AG09319 (cell line): ENCODE measurements at places on chromosomes 5 and 9.

DNA sequence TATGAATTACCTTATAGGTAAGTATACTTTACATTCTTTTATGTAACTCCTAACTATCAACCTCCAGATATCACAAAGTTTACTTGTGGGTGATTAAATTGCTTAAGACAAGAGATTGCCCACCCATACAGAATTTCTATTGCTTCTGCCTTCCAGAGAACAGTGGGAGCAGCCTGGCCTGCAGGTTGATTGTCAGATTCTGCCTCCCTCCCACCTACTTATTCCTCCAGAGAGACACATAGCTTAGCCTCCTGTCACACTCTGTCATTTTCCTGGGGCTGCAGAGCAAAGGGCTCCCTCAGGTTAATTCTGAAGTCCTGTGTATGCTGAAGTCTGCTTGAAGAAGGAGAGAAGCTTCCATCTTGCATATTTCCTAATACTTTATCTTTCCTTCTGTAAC is 48.5 kb upstream of the DHFR start:
- DNase-seq: no peak

GRCh38 chr9:36276781-36277181 is 18.5 kb upstream of the GNE start:
- DNase-seq: peak; percentile 14

- DNase-seq: no peak
Observed at GRCh38 chr9:29659736-29660135, 2086.5 kb upstream of the C9orf72 start.

DNA sequence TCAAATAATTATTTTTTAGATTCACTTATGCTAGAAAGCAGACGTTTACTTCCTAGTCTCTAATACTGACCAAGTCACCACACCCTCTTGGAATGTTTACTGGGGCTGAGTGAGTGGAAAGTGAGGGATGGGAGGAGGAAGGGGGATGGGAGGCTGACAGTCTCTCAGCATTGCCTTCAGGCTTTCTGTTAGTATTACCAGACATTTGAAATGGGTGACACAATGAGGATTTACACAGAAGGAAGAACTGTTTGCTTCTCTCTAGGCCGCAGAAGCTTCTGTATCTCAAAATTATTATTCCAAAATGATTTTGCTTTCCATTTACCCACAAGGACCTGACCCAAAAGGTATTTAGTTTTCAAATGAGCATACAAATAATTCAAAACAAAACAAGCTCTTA is 232.8 kb upstream of the ZNF608 start:
- no peak for DNase-seq

DNA sequence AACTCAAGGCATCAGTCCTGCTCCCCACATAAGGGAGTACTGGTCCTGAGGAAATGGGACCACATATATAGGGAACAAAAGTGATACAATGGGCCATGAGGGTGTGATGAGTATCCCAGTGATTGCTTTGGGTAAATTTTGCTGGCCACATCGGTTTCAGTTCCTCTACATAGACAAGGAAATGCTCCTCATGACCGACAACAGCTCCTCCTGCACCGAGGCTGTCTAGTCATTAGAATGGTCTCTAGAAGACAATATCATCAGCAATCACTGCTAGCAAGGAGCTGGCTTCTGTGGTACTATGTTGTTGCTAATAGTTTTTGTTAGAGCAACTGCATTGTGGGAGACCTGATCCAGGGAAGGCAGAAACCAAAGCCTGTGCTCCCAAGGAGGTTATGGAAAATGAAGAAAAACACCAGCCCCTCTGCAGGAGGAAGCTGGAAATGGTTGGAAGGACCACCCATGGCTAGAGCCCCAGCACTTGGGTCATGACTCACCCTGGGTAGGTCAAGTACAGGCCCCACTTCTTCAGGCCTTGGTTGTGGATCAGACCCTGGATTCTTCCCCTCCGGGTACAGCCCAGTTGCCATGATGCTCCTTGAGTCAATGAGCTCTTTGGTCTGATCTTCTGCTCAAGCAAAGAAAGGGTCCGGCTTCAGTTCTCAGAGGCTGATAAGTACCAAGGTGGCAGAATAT is 3.4 kb upstream of the CTSL start:
- DNase-seq: no peak

GRCh38 chr5:10607666-10608073 is 43.8 kb downstream of the ANKRD33B start:
- peak; percentile 51 for DNase-seq

DNA sequence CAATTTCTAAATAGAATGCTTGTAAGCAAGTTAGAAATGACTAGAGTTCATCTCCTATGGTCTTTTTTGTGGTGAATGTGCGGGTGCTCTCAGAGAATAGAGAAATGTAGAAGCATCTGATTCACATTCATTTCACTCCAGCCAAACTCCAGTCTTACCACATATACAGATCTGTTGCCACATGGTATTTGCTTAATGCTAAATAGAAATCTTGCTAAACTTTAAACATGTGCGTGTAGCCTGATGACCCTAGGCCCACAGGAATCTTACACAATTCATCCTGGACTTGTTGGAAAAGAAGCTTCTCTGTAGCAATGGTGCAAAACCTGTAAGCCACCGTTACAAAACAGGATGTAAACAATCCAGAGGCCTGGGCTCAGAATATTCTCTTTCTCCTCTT is 135.2 kb downstream of the PCSK1 start:
- DNase-seq: peak; percentile 96

- no peak for DNase-seq
Observed at GRCh38 chr5:58088941-58089340, 370.9 kb downstream of the PLK2 start.

- DNase-seq: peak; percentile 69
Observed at GRCh38 chr5:135944967-135945560, 9.7 kb downstream of the LECT2 start.

DNA sequence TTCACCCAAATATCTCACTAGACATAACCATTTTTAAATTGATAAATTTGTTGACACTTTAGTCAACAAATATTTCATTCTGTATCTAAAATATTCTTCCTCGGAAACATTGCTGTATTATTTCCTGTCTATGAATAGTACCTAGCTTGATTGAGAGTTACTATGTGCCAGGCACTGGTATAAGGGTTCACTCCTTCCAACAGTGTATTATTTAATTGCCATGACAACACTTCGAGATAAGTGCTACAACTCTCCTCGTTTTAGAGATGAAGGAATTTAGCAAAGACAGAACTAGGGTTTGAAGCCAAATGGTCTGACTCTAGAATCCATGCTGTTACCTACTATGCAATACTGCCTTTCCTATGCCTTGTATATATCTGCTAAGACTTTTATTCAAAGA is 287.2 kb downstream of the YTHDC2 start:
- DNase-seq: no peak

- no peak for DNase-seq
Observed at GRCh38 chr5:122306461-122306860, 5.6 kb upstream of the SNCAIP start.

GRCh38 chr9:106420511-106420944 is 442.4 kb upstream of the ZNF462 start:
- DNase-seq: peak; percentile 19

GRCh38 chr5:1873243-1873959 is 9.3 kb downstream of the IRX4 start:
- no peak for DNase-seq

GRCh38 chr5:41852293-41852692 is 17.9 kb downstream of the OXCT1 start:
- DNase-seq: no peak

DNA sequence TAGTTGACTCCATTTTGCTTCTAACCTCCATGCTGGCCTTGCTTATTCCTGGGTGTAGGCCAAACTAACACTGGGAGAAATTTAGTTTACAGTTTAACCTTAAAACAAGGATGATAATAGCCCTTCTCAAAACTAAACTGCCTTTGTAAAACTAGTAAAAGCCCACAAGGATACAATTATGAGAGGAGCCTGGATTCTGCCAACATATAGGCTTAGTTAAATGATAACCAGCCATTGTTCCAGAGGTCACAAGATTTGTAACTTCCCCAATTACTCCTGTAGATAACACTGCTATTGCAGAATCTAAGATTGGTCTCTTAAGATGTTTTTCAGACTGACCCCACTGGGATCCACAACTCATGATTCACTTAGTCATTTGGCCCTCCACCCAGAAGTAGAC is 2300.3 kb upstream of the C9orf72 start:
- no peak for DNase-seq

DNA sequence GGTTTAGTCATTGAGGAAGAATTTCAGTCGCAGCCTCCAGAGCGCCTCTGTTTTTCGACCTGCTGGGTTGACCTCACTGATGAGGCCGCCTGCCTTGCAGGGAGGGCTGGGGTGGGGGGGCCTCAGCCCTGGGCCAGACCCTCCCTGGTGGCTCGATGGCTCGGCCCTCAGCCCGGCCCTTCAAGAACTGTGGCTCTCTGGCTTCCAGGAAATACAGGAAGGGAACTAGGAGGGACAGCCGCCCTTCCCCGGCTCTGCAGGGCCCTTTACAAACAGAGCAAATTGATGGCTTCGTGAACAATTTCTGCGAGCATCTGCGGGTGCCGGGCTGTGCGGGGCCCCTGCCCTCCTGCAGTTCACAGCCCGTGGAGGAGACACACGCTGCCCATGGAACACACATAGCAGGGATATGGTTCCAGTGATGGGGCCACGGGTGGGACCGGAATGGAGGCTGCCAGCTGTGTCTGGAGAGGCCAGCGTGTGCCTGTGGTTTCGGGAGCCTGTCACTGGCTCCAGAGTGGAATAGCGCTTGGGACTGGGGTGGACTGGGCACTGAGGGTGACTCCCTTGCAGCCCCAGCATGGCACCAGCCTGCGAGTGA is 39.6 kb downstream of the COL5A1 start:
- no peak for DNase-seq

- no peak for DNase-seq
Observed at GRCh38 chr9:130132746-130133145, 39.5 kb upstream of the NCS1 start.

DNA sequence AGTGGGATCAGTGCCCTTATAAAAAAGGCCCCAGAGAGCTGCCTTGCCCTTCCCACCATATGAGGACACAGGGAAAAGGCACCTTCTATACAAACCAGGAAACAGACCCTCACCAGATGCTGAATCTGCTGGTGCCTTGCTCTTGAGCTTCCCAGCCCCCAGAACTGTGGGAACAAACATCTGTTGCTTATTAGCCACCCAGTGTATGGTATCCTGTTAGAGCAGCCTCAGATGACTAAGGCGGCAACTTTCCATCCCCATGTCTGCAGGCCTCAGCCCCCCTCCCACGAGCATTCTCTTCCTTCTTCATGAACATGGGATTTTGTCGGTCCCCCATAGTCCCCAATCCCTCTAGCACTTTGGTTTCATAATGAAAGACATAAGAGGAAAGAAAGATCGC is 202.5 kb upstream of the GAS1 start:
- DNase-seq: no peak

DNA sequence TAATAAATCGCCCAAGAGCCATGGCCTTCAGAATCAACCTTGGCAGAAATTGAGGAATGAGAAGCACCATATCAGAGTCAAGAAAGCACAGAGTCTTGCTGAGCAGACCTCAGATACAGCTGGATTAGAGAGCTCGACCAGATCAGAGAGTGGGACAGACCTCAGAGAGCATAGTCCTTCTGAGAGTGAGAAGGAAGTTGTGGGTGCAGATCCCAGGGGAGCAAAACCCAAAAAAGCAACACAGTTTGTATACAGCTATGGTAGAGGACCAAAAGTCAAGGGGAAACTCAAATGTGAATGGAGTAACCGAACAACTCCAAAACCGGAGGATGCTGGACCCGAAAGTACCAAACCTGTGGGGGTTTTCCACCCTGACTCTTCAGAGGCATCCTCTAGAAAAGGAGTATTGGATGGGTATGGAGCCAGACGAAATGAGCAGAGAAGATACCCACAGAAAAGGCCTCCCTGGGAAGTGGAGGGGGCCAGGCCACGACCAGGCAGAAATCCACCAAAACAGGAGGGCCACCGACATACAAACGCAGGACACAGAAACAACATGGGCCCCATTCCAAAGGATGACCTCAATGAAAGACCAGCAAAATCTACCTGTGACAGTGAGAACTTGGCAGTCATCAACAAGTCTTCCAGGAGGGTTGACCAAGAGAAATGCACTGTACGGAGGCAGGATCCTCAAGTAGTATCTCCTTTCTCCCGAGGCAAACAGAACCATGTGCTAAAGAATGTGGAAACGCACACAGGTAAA is 4.5 kb downstream of the NFX1 start:
- no peak for DNase-seq

GRCh38 chr5:37715361-37715760 is 124.5 kb downstream of the GDNF start:
- DNase-seq: no peak

DNA sequence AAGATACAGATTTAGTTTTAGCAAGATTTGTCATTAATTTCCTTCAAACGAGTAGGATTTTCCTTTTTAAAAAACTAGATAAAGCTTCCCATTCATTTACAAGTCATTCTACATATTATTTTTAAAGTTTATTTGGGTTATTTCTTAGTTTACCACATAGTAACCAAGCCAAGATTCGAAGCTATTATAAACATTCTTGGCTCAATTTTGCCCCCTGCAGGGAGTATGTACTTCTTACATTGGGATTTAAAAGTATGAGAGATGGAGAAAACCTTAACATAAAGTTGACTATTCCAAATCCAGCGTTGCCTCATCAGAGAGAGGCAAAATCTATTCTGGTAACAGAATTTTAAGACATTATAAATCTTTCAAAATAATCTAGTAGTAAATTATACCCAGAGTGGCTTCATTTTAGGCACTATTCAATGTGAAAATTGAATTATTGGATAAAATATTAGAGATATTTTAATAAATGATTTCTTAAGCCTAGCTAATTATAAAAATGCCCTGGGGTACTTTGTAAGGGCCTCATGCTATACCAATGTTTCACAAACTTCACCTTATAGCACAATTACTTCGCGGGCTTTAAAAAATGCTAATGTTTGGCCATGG is 39.1 kb downstream of the FBN2 start:
- peak; percentile 16 for DNase-seq

GRCh38 chr9:3809724-3810123 is 283.9 kb upstream of the RFX3 start:
- no peak for DNase-seq

- no peak for DNase-seq
Observed at GRCh38 chr9:27429917-27430316, 94.2 kb upstream of the IFNK start.

- DNase-seq: no peak
Observed at GRCh38 chr5:60267907-60268306, 374.4 kb upstream of the PDE4D start.

GRCh38 chr9:131146186-131146585 is 20.8 kb downstream of the NUP214 start:
- DNase-seq: no peak
